ENCODE measurements at places on chromosomes 5 and 9.

GRCh38 chr9:124477648-124478285 lies 27.5 kb downstream of the ADGRD2 start:
- peak; percentile 68 for DNase-seq

- DNase-seq: peak; percentile 91
Measured at GRCh38 chr9:136882109-136882946, 4.0 kb upstream of the TRAF2 start.

GRCh38 chr5:53766673-53767072 lies 206.2 kb downstream of the NDUFS4 start:
- DNase-seq: peak; percentile 7

GRCh38 chr9:88481933-88482332 lies 53.0 kb upstream of the NXNL2 start:
- DNase-seq: no peak

GRCh38 chr5:92594031-92594430 lies 987.0 kb downstream of the NR2F1-AS1 start:
- no peak for DNase-seq

DNA sequence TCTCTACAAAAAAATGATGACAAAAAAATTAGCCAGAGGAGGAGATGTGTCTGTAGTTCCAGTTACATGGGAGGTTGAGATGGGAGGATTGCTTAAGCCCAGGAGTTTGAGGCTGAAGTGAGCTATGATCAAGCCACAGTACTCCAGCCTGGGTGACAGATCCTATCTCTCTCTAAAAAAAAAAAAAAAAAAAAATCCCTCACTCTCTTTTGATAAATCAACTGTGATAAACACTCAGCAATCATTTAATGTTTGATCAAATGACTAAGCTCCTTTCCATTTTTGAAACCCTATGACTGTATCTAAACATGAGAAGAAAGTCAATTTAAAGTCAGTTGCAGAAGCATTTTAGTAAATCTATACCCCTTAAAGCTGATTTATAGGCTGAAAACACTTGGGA lies 112.1 kb upstream of the IL6ST start:
- peak; percentile 15 for DNase-seq

GRCh38 chr9:126722922-126723806 lies 81.7 kb upstream of the ZBTB43 start:
- peak; percentile 84 for DNase-seq

- no peak for DNase-seq
Measured at GRCh38 chr9:21542787-21543186, 60.7 kb upstream of the IFNE start.

- no peak for DNase-seq
Measured at GRCh38 chr9:18263377-18263776, 210.6 kb upstream of the ADAMTSL1 start.

DNA sequence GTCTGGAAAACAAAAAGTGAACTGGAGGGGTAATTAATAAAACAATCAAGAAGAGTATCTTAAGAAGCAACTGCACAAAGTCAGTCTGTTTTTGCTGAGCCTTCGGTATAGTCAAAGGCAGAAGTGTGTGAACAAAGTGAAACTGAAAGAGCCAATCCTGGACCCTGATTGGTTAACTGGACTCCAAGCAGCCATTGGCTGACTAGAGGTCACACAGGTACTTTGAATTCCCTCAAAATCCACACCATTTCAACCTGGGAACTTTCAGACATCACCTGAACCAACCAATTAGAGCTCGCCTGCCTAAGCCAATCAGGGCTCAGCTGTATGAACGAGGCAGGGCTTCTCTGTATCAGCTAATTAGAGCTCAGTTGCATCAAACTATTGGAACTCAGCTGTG lies 286.7 kb downstream of the TLE4 start:
- DNase-seq: peak; percentile 3

DNA sequence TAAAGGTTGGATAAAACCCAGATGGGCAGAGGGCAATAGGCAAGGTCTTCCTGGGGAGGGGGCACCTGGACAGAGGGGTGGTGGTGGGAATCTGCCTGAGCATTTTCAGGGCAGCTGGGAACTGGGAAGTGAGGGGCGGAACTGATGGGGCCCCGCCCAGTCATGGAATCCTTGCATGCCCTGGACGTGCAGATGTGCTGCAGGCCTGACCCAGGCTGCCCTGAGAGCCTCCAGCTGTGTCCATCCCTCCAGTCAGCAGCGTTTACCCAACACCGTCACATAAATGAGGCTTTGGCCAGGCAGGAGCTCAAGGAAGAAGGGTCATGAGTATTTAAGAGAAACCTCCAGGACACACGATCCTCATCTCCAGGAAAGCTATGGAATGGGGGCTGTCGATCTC lies 70.3 kb downstream of the DAB2IP start:
- no peak for DNase-seq

GRCh38 chr9:100674419-100675122 lies 96.7 kb downstream of the CAVIN4 start:
- no peak for DNase-seq

GRCh38 chr5:38728029-38728428 lies 117.8 kb upstream of the OSMR start:
- DNase-seq: no peak

GRCh38 chr9:109600142-109600541 lies 102.0 kb upstream of the PTPN3 start:
- DNase-seq: no peak

GRCh38 chr5:138967791-138968448 lies 92.8 kb upstream of the LRRTM2 start:
- peak; percentile 88 for DNase-seq

DNA sequence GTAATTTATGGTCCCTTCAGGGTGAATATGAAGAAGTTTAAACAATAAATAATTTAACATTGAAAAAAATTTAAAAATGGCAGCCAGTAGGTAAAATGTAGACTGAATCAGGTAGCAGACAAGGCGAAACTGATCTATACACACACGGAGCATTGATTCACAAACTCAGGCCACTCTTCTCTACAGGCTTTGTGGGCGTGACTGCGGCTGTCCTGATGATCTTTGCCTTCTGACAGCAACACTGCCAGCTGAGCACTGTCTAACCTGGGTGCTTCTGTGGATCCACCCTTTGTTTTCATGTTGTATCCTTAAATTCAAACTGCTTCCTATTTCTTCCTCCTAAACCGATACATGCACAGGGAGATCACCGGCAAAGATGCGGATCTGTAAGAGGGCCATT lies 315.4 kb upstream of the ADCY2 start:
- DNase-seq: no peak

DNA sequence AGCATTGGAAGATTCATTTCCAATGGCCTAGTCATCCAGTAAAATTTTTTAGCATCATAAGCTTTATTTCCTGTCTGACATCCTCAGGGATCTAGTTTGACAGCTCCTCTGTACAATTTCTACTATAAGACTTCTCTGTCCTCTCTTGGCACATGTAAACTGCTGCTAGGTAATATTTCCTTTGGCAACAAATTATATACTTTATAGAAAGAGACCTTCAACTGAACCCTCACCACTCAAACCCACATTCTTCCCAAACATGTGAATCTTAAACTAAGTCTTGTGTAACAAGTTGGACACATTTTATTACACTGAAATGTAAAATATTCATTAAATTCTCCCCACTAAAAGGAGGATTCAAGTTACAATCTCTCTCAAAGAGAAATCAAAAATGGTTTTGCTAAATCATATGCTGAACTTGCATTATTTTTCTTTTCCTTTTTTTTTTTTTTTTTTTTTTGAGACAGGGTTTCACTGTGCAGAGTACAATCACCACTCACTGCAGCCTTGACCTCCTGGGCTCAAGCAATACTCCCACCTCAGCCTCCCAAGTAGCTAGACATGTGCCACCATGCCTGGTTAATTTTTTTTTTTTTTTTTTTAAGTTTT lies 36.9 kb downstream of the SCAI start:
- no peak for DNase-seq

DNA sequence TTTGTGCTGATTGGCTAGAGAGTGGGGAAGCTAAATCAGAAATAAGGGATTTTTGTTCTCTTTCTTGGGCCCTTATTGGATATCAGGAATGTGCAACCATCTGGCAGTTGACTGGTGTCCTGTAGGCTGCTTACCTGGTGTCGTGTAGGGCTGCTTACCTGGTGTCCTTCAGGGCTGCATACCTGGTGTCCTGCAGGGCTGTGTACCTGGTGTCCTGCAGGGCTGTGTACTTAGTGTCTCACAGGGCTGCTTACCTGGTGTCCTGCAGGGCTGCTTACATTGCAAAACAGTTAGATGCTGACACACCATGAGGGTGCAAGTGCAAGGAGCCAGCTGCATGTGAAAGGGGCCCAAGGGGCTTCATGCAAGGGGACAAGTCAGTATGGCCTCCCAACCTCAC lies 249.3 kb downstream of the ICE1 start:
- DNase-seq: no peak

GRCh38 chr5:107548477-107548876 lies 122.3 kb downstream of the EFNA5 start:
- no peak for DNase-seq

DNA sequence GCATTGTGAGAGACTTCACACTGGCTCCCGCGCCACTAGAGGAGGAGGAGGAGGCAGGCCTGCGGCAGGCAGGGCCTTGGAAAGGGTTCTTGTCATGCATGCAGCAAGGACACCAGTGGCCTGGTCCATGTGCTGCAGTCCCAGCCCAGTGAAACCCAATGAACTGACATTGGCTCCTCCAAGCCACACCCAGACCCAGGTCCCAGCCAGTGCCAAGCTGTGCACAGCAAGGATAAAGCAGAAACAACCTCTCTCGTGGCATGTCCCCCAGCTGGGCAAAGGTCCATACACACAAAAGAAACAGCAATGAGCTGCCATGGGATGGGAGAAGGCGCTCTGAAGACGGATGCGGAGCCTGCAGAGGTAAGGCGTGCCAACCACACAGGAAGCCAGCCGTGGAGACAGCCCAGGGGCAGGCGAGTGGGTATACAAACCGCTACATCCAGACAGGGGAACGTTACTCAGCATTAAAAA lies 89.2 kb downstream of the SEMA4D start:
- DNase-seq: no peak

- DNase-seq: no peak
Measured at GRCh38 chr5:174457141-174457678, 267.2 kb upstream of the MSX2 start.

DNA sequence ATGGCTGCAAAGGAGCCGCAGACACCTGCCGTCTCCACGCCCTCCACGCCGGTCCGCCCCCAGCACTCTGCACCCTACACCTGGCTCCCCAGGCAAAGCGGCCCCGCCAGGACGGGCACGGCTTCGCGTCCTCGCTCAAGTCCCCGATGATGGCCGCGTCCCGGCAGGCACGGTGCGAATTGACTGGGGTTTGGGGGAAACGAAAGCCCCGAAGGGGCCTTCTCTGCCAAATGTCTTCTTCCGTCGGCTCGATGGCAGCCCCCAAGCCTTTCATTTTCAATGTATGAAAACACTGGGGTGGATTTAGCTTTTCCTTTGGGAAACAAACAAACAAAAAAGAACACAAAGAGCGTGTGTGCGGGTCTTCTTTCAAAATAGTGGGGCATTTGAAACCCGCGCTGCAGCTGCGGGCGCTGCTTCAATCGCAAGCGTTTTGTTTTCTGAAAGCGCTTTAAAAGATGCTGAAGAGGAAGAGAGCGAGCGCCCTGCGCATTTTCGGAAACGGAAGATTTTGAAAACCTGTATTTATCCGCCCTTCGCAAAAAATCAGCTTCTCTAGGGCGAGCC lies 160.0 kb downstream of the RMI1 start:
- peak; percentile 80 for DNase-seq

GRCh38 chr5:28580616-28581015 lies 1542.2 kb upstream of the CDH9 start:
- DNase-seq: no peak

- DNase-seq: no peak
Measured at GRCh38 chr9:85158512-85158911, 489.0 kb downstream of the NTRK2 start.

GRCh38 chr9:93084471-93084881 lies 11.5 kb upstream of the CARD19 start:
- DNase-seq: no peak

GRCh38 chr5:66134407-66134861 lies 9.7 kb upstream of the SREK1 start:
- no peak for DNase-seq

GRCh38 chr9:18598969-18599368 lies 125.0 kb downstream of the ADAMTSL1 start:
- no peak for DNase-seq

DNA sequence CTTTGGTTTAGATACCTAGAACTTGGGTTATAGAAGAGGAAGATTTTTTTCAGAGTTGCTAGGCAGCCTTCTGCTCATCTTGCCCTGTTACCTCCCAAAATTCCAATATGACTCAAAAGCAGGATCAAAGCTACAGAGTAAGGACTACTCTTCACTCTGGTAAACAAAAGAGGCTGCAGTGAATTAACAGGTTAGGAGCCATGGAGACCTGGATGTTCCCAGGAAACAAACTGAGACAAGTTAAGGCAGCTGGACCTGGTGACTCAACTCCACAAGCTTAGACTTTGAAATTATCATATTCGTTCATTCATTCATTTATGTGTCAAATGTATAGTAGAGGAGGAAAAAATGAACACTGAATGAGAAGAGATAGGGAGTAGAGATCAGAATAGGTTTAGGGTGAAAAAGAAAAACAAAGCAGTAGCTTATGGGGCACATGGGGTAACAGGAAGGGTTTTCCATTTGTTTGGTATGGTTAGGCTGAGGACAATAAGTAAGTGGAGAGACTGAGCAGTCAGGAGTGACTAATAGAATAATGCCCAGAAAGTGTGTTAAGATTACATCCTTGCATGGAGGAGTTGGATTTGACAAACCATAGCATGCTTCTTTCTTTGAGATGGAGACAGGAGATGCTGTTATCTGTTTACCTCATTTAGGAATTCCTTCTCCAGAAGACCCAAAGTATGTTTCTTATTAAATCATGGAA lies 464.0 kb upstream of the ZNF608 start:
- DNase-seq: peak; percentile 76

- no peak for DNase-seq
Measured at GRCh38 chr9:12698266-12698665, 5.1 kb downstream of the TYRP1 start.

DNA sequence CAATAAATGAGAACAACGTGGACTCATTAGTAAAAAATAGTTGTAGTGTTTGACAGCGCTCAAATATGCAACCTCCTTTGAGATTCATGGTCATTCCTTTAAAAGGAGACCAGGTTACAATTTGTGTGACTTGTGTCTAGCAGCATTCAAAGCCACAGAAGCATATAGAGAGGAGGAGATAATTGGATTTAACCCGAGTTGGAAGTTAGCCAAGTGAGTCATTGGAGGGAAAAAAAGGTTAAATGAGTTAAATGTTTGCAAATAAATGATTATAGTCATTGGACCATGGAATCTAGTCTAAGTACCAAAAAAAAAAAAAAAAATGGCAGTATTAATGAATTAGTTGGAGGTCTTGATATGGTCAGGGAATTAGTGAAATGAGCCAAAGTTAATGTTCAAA lies 90.9 kb downstream of the ITGA1 start:
- DNase-seq: peak; percentile 41

Data from DMS53 (cell line).